AG09319 (cell line): ENCODE measurements at places on chromosomes 16 and 17.

- no peak for DNase-seq
These were observed 560 bp downstream of the EFNB3 start for GRCh38 chr17:7705269-7706255.

- no peak for DNase-seq
These were observed 48.1 kb downstream of the TBC1D26 start for GRCh38 chr17:15780188-15780587.

DNA sequence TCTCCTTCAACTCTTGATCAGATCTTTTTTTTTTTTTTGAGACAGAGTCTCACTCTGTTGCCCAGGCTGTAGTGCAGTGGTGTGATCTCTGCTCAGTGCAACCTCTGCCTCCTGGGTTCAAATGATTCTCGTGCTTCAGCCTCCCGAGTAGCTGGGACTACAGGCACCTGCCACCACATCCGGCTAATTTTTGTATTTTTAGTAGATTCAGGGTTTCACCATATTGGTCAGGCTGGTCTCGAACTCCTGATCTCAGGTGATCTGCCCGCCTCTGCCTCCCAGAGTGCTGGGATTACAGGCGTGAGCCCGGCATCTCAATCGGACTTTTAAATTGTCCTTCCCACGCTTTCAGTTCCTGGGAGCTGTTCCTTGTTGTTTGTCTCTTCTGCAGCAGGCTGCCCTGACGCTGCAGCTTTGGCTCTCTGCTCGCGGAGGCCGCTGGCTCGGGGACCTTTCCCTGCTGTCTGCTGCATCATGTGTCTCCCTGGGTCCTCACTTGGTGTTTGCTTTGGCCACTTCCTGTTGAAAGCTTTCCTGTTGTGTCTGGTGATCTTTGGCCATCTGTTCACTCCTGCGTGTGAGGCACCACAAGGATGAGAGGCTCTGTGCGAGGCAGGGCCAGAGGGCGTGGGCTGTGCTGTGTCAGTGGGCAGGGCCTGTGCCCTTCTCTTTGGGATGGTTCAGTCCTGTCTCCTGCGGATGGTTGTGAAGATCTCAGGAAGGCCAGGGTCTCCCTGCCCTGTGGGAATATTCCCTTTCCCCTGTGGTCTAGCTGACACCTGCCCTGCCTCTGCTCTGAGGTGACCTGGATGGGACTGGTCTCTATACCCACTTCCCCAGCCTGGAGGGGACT, 18.4 kb upstream of the CAPN15 start:
- DNase-seq, result no peak

- no peak for DNase-seq
These were observed 29.0 kb upstream of the KPNB1 start for GRCh38 chr17:47620503-47621245.

DNA sequence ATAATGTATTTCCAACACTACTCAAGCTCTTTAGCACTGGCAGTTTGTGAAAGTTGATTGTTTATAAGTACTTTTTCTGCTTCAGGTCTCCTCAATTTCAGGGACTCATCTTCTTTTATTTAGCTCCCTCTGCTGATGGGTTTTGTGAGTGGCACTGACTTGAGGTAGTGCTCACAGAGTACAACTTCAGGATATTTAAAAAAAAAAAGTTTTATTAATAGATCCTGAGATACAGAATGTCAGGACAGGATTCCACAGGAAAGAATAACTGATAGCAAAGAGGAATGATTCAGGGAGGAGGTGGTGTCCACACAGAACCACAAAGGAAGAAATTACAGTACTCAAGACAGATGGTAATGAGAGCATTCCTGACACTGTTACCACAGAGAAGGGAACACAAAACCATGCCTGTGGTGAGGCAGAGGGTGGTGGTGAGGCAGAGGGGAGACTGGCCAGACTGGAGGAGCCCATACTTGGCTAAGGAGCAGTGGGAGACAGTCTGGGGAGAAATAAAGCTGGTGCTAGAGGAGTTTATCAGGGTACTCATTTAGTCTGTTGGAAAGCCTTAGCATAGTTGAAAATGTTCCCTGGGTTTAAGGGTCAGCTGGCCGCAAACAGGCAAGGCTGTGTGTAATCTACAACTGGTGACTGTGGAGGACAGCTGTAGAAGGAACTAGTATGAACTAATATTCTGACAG, 63.7 kb downstream of the SPAG9 start:
- peak; percentile 52 for DNase-seq

- DNase-seq, result no peak
These were observed 44.8 kb upstream of the NOG start for GRCh38 chr17:56548661-56549060.

DNA sequence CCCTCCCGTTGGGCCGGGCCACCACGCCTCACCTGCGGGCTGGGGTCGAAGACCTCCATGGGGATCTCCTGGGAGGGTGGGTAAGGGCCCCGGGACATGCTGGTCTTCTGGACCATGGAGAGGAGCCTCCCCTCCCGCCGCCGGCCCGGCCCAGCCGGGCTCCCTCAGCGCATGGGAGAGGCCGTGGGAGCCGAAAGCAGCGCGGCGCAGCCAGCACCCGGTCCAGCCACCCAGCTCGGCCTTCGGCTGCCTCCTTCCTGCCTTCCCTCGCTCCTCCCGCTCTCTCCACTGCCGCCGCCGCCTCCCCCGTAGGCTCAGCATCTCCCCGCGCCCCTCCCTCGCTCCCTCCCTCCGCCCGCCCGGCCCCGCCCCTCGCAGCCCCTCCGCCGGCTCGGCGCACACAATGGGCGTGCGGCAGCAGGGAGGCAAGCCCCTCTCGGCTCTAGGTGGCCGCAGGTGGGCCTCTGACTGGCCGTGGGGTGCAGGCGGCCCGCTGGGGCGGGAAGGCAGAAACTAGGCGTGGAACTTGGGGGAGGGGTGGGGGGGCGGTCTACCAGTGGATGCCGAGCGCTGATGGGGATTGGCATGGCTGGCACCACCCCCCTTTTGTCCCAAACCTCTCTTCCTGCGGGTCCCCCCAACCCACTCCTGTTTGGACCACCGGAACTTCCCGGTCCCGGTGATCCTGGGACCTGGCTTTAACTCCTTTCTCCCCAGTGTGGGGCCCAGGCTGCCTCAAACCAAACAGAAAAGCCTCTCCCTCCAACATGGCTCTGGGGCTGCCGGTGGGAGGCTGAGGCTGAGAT, at the start of gene CACNB1:
CACNB1 (minus strand) TSS at position 290 of the 806 bp plus-strand sequence; CDS start at position 116, 174 bp downstream.
- no peak for DNase-seq

DNA sequence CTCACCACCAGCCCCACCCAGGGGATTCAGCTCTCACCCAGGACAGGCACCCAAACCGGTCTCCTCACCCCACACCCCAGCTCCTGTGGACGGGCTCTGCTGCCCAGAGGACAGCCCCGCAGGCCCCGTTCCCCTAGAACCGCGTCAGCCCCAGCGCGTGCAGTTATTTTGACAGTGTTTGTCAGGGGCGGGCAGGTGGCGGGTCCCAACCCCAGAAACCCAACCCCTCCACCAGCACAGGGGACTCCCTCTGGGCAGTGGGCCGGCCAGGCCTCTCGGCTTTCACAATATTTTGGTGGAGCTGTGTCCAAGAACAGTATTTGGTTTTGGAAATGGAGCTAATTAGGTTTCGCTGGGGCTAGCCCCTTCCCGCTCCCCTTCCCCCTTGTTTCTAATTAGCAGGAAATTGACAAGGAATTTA, 44.8 kb downstream of the BAHCC1 start:
- no peak for DNase-seq

DNA sequence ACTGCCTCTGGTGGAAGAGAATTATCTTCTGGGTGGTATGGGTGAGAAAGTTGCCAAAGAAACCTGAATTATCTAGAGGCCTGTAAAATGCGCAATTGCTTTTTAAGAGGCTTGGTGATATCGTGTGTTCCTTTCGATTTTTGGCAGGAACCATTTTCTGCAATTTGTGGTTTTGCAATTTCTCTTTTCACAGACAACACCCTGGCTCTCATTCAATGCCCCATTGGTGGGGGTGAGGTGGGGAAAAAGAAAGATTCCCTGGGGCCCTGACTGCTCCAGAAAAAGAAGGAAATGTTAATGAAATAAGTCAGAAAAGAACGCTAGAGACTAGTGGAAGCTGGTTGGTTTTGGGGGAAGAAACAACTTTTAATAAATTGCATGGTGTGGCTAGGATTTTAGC, 77.4 kb downstream of the ANKFN1 start:
- DNase-seq, result peak; percentile 27

DNA sequence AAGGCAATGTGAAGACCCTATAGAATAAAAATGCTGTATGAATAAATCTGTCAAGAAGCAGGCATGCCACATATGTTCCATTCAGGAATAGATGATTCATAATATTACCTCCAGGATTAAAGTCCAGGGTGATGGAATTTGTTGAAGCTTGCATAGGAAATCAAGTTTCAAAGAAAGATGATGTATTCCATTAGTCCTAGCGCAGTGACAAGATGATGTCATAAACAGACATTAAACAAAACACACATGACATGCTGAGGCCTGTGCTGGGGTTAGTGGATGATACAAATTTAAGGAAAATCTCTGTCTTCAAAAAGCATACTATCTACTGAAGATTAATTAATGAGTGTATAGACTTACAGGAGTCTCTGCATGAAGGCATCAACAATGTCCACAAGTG, 1025.2 kb downstream of the CDH11 start:
- no peak for DNase-seq
